Fibroblast of gingiva (primary cell): ENCODE measurements at places on chromosomes 16 and 17.

- peak; percentile 62 for DNase-seq
Observed at GRCh38 chr17:1030684-1031532, 34.0 kb downstream of the TIMM22 start.

DNA sequence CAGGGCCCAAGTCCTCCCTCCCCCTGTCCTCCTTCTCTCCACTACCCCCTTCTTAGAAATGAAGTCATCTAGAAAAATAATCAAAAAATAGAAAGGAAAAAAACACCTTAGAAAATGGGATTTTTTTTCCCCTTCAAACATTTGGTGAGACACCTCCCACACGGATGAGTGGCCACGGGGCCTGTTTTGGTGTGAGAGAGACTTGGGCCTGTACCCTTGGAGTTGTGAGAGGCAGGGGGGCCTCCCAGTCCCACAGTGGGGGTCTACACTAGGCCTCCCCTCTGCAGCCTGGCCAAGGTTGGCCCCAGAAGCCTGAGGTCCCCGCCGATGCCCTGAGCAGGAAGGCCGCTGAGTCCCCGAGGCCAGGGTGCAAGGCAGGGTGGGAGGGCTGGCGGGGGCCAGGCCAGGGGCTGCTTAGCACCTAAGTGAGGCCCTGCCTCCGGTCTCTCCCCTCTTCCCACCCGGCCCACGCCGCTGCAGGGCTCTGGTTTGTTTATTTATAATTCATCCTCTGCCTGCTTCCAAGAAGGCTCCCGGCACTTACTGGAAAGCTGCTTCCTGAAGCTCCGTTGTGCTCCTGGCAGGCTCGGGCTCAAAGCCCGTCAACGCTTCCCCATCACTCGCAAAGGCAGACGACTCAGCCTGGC is 26.4 kb downstream of the NPTX1 start:
- no peak for DNase-seq

GRCh38 chr17:74773871-74774286 is 2.3 kb downstream of the NAT9 start:
- peak; percentile 33 for DNase-seq

DNA sequence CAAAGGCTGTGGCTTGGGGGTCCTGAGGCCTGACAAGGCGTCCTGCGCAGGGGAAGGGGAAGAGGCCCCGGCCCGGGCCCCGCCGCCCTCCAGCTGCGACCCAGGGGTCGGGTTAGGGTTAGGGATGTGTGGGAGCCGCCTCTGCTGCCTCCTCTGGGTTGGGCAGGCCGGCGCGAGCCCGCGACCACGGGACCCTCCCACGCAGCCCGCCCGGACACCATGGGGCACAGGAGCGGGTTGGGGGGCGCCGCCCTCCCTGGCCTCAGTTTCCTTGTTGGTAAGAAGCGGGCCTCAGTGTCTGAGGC is 386 bp downstream of the CIAO3 start:
- DNase-seq = no peak

GRCh38 chr16:67664258-67664657 is 2.3 kb downstream of the ENKD1 start:
- DNase-seq = no peak

DNA sequence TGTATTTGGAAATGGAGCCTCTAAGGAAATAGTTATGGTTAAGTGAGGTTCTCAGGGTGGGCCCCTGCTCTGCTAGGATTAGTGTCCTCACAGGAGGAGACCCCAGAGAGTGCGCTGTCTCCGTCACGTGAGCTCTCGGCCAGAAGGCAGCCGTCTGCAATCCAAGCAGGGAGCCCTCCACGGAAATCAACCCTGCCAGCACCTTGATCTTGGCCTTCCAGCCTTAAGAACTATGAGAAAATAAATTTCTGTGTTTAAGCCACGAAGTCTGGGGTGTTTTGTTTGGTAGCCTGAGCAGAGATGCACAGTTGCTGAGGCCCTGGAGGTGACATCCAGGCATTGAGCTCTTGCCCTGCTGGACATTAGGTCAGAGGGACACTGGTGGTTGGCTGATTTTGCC is 32.4 kb upstream of the GSE1 start:
- DNase-seq = no peak

DNA sequence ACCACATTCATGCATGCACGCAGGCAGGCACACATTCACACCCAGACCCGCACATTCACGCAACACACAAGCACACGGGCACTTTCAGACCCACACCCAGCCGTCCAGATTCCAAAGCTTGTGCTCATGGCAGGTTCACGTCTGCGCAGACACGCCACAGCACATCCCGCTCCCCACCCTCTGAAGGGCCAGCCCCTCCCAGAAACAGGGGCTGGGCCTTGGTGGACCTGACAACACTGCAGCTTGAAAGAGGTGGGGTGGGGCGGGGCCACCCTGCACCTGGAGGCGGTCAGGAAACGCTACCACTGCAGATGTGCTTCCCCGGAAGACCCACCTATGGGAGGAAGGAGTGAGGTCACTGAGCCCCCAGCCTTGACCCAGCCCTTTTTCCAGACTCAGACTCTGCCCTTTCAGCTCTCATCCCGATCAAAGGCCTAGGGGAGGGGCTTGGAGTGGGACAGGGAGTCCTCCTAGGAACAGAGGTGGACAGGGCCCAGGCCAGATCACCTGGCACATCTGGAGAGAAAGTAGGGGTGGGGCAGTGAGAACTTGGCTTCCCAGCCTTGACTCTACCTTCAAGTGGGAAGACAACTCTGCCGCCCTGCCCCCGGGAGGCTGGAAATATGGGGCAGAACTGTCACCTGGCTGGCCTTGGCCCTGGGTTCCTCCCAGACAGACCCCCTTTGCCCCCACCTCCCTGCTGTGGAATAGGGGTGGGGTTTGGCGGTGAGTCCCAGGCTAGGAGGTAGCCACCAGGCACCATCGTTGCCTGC is 11.0 kb downstream of the P3H4 start:
- DNase-seq = peak; percentile 39

DNA sequence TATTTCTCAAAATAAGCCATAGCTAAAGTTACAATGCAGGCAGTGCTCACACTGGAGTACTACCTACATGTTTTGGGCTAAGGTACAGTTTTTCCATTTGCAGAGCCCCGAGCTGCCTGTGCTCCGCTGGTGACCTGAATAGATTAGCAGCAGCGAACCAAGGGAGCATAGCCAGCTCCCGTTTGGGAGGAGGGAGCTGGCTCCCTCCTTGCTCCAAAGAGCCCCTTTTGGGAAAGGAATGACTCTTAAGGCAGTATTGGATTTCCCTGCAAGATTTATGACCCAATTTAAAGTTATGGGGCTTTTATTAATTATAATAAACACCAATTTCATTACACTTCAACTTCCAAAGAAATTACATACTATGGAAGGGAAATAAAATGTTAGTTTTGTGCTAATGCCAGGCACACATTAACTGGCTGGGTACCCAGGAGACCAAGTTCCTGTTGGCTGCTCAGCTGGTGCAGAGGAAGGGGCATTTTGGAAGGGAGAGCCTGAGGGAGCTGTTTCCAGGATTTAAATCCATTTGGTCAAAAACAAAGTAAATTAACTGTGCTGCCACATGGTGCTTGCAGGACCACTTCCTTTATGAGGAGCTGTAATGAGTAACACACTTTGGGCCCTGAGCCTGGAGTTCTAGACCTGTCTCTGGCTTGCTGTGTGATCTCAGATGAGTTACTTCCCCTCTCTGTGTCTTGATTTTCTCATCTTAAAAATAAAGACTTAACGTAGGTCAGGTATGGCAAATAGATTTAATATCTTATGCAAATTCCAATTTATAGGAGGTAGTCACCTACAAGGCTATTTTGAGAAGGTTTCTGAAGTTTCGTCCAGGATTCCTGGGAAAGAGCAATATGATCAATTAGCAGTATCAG is 362.1 kb upstream of the CCL2 start:
- DNase-seq = no peak

DNA sequence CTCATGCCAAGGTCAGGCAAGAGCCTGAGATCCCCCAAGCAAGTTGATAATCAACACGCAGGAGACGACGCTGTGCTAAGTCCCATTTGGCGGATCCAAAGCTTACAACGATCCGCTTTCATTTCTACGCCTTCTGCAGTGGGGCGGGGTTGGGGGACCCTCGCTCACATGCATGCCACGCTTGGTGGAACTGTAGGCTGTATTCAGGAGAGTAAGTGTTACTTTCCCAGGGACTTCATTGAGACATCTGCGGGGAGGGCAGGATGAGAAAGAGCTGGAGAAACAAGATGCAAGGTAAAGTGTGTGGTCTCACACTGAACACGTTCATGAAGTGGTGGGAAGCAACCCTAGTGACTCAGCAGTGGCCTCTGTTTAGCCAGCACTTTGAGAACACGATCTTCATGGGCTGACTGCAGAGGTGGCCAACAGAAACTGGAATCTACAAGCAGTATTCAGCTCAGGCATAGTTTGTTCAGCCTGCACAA is 100.5 kb downstream of the XYLT1 start:
- no peak for DNase-seq

- DNase-seq = no peak
Observed at GRCh38 chr17:43683928-43684653, 22.4 kb upstream of the MEOX1 start.

- DNase-seq = peak; percentile 18
Observed at GRCh38 chr17:11644265-11645212, 46.3 kb downstream of the DNAH9 start.

DNA sequence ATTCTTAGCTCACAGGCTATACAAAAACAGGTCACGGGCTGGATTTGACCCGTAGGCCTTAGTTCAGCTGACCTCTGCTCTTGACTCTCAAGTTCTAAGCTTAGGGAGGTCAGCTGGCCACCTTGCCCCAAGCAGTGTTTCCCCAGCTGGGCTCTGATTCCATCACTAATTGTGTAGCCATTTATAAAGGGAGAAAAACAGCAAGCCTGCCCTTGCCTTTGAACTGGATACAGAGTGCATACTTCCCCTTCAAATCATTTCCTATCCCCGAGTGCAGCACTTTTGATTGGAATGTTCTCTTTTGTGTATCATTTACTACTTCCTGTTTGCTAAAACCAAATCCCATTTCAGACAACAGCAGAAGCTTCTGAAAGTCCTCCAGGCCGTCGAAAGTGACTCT is 153.6 kb downstream of the KATNIP start:
- DNase-seq = peak; percentile 8

- peak; percentile 25 for DNase-seq
Observed at GRCh38 chr17:45101883-45102811, 30.2 kb downstream of the PLCD3 start.

DNA sequence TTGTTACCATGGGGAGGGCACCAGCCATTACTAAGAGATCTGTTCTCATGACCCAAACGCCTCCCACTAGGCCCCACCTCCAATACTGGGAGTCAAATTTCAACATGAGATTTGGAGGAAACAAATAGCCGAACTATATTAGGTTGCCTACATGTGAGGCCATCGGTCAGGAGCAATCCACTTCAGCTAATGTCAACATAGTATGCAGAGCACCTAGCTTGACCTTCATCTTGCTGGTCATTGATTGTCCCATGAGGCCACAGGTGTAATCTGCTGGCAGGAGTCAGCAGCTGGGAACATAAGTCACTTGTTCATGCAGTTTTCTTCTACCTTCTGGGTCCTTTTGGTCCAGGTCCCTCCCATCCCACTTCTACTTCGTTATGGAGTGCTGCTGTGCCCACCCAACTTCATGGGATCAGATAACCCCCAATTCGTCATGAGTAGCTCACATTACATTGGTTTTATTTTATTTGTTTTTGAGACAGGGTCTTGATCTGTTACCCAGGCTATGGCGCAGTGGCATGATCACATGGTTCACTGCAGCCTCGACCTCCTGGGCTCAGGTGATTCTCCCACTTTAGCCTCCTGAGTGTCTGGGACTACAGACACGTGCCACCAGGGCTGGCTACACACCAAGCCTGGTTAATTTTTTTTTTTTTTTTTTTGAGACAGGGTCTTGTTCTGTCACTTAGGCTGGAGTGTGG is 5.9 kb upstream of the KPNA2 start:
- no peak for DNase-seq

GRCh38 chr16:55571-56136 is 2.0 kb downstream of the SNRNP25 start:
- DNase-seq = no peak

DNA sequence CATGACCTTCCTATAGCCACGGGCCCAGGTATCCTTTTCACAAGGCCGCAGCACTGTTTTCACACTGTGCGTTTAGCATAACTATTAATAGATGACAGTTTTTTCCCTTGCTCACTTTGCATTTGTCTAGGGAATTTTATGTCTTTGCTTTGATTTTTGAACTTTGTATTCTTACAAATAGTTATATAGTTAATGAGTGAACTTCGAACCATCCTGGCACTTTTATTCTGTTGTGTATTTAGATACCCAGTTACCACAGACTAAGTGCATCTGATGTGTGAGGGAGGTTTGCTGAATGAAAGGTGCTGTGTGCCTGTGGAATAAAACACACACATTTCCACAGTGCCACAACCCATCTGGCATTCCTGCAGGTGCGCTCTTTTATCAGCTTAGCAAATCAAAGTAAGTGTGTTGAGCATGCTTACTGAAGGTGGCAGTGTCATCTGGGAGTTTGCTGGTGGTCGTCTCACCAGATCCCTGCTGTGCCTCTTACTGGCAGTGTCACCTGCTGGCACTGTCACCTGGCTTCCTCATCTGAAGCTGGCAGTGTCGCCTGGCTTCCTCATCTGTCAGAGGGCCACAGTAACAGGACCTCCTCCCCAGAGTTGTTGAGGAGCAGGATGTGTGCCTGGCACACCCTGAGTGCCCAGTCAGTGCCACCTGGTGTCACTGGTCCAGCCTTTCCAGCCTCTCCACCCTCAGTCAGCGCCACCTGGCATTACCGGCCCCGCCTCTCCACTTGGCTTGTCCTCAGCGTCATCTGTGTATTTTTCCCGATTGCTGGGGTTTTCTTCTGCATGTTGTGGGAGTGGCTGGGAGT is 37.6 kb downstream of the USP10 start:
- no peak for DNase-seq

DNA sequence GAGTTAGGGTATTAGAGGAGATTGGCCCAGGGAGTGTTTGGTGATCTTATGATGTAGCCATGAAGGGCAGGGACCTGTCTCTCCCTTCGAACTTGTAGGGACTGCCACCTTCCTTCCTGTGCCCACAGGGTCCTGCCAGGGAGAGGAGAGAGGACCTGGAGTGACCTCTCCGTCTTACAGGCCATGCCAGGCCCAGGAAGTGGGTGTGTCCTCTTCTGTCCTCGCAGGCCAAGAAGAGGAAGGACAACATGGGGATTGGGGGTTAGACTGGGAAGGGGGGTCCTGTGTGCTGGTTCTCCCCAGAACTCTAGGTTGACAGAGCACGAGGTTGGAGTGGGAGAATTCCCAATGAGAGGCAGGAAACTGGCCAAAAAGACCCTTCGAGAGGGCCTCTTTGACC is 43.4 kb upstream of the TAC4 start:
- no peak for DNase-seq

DNA sequence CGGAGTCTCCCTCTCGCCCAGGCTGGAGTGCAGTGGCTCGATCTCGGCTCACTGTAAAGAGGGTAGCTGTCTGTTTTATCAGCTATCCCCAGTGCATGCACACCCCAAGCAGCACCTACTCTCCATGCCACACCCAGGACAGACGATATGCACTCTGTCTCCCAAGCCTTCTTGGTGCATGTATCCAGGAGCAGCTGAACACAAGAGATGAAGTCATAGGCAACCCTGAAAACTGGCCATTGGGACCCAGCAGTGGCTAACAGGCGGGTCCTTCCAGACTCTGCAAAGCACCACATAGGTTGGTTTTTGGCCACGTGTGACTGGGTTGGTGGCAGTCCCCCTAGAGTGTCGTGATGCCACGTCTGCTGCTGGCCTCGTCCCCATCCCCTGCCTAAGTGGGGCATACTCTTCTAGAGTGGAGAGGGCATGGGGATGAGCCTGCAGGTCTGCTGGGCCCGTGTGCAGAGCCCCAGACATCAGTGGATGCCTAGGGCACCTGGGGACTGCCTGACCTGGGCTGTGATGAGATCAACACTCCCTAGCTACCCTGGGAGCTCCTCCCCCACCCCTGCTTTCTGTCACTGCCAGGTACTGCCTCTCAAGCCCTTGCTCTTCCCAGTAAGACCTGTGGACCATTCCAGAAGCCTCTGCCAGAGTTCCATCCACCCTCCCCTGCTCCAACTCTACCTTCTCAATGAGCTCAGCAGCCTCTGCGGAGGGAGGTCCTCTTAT is 9.3 kb downstream of the PDE6G start:
- no peak for DNase-seq
